ENCODE measurements at places on chromosomes 12 and 14.

GRCh38 chr12:32298917-32299316, 100.4 kb upstream of the FGD4 start:
- DNase-seq: no peak

DNA sequence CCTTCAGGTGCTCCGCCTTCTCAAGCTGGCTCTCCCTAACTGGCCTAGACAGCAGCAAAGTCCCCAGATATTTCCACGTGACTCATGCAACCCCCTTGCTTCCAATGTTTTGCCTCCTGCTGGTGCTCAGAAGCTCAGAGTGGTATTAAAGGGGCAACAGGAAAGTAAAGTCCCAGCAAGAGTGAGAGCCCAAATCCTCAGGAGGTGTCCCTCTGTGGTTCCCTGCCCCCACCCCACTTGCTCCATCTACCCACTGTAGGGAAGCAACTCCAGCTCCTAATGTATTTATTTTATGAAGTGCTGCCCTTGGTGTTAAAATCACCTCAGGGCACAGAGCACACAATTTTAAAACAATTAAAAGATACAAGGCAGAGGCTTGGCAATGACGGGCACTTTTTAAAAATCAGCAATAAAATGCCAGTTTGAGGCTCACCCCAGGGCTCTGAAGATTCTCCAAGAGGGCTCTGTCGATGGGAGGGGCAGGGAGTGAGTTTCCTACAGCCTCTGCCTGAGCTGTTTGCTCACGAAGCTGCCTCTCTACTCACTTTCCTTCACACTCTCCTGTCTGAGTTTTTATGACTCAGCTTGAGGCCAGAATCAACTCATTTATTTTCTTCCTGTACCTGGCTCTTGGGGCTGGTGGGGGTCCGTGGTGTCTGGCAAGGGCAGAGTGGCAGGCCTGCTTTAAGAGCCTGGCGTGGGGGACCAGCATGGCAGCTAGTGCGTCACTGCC, 81.9 kb upstream of the MAX start:
- no peak for DNase-seq

- no peak for DNase-seq
Observed at GRCh38 chr12:49377386-49377785, 10.1 kb downstream of the SPATS2 start.

- DNase-seq: no peak
Observed at GRCh38 chr12:130014485-130014807, 110.6 kb upstream of the TMEM132D start.

DNA sequence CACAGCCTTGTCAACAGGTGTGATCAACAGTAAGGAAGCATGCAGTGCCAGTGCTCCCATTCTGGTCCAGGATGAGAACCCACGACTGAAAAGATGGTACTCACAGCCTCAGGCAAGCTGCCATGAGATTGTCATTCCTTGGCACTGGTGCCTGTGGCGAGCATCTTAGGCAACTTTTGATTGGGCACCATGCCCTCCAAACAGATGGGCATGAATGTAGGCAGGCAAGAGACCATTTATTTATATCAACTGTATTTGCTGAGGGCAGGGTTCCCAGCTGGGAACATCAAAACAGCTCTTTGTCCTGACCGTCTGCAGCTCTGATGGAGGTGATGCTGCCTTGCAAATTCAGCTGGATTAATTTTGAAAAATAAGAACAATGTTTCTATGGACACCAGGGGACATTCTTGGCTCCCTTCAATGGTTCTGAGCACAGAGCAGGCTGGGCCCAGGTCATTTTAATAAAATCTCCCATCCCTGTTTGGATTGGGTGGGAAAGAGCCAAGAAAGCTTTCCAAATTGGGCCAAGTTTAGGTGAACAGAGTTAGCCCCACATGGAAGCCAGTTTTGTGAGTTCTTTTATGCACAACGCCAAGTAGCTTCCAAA, 522.5 kb downstream of the RMST start:
- DNase-seq: no peak

- no peak for DNase-seq
Observed at GRCh38 chr14:50678163-50678562, 10.1 kb upstream of the SAV1 start.

GRCh38 chr14:65813760-65814384, 401.3 kb downstream of the FUT8 start:
- no peak for DNase-seq

GRCh38 chr12:94240171-94240570, 91.8 kb downstream of the PLXNC1 start:
- DNase-seq: no peak

DNA sequence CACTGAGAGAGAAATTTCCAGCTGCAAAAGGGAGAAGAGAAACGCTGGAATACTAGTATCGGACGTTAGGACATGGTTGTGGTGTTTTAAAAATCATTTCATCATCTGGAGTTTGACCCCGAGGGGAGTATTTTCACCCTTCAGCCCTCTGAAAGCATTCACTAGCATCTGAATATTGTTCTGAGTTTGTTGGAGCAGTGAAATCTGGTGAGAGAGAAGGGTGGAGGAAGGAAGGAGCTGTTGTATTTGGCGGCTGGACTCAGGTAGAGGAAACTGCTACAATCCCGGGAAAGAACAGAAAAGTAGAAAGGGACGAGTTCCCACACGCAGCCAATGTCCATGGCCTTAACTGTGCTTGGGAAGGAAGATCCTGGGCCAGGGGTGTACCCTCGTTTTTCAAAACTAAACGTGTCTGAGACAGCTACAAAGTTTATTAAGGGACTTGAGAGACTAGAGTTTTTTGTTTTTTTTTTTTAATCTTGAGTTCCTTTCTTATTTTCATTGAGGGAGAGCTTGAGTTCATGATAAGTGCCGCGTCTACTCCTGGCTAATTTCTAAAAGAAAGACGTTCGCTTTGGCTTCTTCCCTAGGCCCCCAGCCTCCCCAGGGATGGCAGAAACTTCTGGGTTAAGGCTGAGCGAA, 896 bp upstream of the CDKN1B start:
- no peak for DNase-seq

DNA sequence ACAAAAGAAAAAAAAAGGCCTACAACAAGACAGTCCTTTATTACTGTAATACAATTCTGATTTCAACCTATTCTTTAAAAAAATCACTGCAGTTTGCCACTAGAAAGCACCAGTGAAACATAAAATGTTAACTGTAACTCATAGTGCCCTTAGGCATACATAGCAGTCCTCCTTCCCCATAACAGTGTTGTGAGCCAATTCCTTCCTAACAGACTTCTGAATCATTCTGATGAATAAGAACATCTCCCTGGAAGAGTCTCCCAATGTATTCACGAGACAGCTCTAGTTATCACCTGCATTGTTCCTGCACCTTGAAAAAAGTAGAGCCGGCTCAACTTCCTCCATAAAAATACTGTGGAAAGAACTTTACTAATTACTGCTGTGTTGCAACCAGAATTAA, 213.6 kb upstream of the FSCB start:
- DNase-seq: no peak

GRCh38 chr12:109738209-109738608, 24.6 kb downstream of the FAM222A start:
- no peak for DNase-seq

- no peak for DNase-seq
Observed at GRCh38 chr14:22539831-22540230, 49.2 kb downstream of the DAD1 start.

GRCh38 chr14:53695692-53696214, 260.9 kb downstream of the BMP4 start:
- no peak for DNase-seq
